ENCODE measurements at places on chromosomes 7 and 10.

DNA sequence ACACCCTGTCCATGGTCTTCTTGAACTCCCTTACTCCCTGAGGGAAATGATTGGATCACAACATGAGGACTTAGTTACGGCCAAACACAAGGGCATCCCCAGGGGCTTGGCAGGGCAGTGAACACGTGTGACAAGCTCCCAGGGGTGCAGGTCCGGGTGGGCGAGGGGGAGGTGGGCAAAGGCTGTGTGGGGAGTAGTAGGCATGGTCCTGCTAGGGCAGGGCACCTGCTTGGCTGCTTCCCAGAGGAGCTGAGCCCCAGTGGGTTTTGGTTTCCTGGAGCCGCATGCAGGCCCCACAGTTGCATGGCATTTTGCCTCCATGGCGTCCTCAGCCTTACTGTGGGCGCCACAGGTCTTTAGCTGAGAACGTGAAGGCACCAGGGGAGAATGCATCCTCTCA is 46.6 kb upstream of the ZNF32 start:
- no peak for DNase-seq

DNA sequence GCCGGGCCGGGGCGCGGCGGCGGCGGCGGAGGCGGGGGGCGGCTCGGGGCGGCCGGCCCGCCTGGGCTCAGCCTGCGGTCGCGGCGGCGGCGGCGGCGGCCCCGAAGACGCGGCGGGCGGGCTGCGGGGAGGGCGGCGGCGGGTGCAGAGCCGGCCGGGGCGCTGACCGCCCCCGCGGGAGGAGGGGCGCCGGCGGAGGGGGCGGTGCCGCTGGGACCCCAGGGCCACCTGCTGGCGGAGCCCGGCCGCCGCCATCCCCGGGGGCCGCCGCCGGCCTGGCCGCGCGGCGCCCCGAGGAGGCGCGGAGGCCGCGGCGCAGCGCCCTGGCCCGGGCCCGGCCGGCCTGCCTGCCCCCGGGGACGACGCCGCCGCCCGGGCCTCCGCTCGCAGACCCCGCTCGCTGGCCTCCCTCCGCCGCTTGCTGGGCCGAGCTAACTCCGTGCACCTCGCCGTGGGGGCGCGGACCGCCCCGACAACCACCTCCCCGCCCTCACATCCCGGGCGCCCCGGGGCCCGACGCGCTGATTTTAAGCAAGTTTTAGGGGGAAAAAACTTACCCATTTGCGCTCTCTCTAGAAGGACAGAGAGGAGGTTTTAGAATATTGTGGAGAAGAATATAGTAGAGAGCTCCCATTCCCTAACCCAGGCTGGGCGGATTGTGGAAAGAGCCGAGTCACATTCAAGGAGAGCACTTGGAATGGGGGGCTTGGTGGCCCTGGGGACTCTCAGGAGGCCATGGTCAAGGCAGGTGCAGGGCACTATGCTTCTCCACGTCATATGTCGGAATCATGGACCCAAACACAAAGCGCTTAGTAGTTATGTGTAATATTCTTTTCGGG is at the start of gene BEND7:
Gene BEND7 (minus strand): TSS at position 140 of the 839 bp plus-strand sequence. CDS start 481 bp downstream, outside the sequence.
- DNase-seq: no peak

DNA sequence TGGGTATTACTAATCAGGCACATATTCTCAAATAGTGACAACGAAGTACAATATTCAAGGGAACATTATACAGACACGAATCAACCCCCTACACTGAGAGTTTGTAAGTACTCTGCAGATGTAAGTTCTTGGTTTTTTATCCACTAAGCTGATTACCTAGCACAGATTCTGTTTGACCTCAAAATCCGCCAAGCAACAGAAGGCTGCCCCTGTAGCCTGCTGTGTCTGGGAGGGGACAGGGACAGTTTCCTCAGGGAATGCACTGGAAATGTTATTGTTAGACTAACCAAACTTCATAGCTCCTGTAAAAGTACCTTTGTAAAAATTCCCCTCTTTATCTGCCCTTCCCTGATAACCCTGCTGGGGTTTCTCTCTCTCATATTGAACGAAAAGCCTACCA is 45.2 kb upstream of the ZRANB1 start:
- no peak for DNase-seq

GRCh38 chr10:95864906-95865813 is 42.6 kb upstream of the CC2D2B start:
- no peak for DNase-seq

DNA sequence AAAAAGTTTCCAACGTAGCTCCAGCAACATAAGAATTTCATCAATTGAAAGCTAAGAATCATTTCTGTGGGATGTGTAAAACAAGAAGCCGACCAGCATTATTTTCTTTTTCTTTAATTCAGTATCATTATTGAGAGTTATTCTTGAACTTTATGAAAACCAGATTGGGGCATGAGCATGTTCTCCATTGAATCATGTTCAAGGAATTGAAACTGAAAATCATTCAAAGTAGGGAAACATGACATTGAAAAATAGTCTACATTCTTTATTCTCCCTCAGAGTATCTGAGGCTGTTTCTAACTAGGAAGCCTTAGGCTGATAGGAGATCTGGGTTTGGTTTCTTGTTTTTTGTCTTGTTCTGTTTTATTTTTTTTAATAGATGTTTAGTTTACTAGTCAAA is 253.7 kb downstream of the DYNC1I1 start:
- no peak for DNase-seq

DNA sequence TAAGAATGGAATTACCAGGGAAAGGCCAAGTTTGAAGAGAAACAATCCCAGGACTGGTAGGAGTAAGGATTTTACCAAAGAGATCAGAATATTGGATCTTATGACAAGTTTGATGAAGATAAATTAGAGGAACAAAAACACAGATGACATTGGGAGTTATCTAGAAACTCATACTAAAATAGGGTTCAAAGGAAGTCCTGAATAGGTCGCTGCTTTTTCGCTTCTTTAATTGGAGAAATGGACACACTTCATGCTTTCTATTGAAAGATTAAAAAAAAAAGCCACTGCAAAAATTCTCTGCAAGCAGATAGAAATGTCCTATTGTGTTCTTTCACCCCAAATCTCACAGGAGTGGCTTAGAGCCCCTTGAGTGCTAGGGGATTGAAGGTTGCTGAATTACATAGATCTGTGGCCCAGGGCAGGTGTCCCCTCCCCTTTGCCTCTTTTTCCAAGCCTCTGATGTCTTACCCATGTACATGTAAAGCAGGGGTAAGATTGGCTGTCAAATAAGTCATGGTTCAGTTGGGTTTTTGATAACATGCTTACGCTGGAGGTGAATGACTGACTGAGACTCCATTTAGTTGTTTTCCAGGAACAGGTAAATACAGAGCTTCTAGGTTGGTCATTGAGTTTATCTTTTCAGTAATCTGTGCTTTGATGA is 152.0 kb downstream of the OR13A1 start:
- no peak for DNase-seq
